Hematopoietic multipotent progenitor cell treated with erythropoietin and hydrocortisone succinate and interleukin-3 and kit ligand, for 6 days (in vitro differentiated cells): ENCODE measurements at places on chromosomes 12 and 14.
A peak's percentile ranks its signal among the peaks of the same experiment; 100 is the strongest.

DNA sequence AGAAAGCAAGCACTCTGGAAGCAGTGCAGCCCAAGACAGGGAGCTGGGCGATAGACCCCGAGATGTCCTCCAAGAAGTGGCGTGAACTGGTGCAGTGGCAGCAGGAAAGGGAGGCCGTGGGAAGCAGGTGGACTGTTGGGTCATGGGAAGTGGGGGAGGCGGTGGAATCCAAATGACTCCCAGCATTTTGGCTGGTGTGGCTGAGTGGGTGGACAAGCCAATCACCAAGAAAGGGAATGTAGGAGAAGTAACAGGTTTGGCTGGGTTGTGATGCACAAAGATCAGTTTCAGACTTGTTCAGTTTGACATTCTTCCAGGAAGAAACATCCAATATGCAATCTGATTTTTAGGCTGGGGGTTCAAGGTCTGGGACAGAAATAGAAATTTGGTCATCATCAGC lies 46.0 kb upstream of the KTN1 start:
- no peak for DNase-seq

GRCh38 chr12:102962532-102962931 lies 5.1 kb downstream of the ASCL1 start:
- no peak for DNase-seq

GRCh38 chr12:77060883-77061240 lies 4.5 kb downstream of the E2F7 start:
- DNase-seq, result no peak

DNA sequence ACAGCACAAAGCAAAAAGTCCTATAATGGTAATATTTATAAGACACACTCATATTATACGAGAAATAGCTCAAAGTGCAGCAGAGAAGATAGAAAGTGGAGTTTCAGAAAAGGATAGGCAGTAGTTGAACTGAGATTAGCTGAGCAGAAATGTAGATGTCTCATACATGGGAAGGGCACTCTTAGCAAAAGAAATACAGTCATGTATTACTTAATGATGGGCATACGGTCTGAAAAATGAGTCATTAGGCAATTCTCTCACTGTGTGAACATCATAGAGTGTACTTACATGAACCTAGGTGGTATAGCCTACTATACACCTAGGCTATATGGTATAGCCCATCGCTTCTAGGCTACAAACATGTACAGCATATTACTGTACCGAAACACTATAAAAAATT lies 671.3 kb downstream of the RPS29 start:
- DNase-seq, result no peak

DNA sequence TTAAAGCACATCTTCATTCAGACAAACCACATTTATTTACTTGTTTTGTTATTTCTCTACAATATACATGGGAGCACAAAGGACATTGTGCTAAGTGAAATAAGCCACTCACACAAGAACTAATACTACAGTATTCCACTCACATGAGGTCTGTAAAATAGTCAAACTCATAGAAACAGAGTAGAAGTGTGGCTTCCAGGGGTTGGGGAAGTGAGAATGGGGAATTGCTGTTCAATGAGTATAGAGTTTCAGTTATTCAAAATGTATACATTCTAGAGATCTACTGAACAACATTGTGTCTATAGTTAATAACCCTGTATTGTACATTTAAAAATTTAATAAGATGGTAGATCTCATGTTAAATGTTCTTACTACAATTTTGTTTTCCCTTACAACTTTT lies 88.8 kb downstream of the ATXN7L3B start:
- no peak for DNase-seq

- no peak for DNase-seq
These were observed 300.9 kb downstream of the CACNA1C start for GRCh38 chr12:2353691-2354090.

DNA sequence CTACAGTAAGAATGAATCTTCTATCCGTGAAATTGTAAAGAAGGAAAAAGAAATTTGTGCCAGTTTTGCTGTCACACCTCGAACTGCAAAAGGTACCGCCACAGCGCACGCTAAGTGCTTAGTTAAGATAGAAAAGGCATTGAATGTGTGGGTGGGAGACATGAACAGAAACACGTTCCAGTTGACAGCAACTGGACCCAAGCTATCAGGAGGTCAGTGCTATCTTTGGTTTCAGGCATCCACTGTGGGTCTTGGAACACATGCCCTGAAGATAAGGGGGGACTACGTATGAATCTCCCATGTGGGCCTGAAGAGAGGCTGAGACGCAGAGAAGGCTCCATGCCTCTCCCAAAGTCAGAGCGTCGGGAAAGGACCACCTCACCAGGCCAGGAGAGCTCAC lies 9.8 kb downstream of the IFFO1 start:
- peak; percentile 65 for DNase-seq

DNA sequence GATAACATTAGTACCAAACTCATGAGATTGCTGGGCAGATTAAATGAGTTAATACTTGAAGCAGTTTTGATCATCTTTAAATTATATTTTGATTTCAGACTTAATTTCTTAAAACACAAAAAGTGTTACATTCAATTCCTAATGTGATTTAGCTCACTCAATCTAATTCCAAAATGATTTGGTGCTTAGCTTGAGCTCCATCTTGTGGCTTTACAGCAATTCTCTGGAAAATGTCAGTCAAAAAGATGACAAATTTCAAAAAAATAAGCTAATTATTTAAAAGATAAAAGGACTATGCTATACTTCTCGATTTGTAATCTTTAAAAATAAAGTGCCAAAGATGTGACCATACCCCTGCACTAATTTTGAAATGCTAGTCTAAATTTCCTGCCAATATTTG lies 10.1 kb downstream of the LLPH start:
- DNase-seq, result no peak

DNA sequence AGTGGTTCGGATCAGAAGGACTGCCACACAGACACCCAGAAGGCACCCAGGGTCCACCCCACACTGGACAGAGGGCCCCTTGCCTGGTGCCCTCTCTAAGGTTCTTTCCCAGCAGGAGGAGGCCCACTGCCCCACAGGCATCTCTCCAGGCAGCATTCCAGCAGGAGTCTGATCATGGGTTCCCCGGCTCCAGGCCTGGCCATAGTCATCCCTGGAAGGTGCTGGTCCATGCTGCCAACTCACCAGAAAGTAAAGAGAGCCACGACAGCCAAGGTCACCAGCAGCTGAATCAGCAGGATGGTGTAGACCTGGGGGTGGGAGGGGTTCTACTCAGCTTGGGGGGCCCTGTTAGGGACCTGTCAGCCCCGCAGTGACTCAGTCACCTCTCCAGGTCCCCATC lies 6.4 kb downstream of the FAIM2 start:
- DNase-seq, result no peak

DNA sequence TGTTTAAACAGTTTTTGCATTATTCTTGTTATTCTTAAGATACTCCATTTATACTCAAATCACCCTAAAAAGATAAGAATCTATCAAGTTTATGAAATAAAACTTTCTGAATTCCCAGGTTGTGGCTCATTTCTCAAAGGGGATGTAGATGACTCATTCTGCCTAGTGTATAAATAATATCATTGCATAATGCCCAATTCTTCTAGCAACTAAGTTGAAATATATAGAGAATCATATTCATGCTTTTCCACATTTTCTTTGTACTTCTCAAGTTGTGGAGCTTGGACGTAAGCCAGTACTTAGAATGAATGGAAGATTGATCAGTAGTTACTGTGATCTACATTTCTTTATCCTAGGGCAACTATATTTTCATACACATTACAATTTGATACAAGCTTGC lies 201.1 kb downstream of the PPFIA2 start:
- no peak for DNase-seq

- DNase-seq, result no peak
These were observed 137.5 kb downstream of the FSCB start for GRCh38 chr14:44369401-44370123.

DNA sequence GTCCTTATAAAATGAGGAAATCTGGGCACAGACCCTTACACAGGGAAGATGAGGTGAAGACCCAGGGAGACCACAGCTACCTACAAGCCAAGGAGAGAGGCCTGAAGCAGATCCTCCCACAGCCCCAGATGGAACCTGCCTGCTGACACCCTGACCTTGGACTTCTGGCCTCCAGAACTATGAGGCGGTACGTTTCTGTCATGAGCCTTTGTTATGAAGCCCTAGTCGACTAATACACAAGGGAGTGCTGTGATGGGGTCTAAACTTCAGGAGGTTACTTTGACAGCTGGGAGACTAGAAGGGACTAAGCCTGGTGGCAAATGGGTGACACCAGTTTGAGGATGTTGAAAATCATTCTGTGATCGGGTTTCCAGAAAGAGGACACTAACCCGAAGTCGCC lies 85.0 kb downstream of the RNF34 start:
- DNase-seq, result no peak

GRCh38 chr14:24315243-24315806 lies 4.0 kb downstream of the LTB4R start:
- DNase-seq, result no peak

DNA sequence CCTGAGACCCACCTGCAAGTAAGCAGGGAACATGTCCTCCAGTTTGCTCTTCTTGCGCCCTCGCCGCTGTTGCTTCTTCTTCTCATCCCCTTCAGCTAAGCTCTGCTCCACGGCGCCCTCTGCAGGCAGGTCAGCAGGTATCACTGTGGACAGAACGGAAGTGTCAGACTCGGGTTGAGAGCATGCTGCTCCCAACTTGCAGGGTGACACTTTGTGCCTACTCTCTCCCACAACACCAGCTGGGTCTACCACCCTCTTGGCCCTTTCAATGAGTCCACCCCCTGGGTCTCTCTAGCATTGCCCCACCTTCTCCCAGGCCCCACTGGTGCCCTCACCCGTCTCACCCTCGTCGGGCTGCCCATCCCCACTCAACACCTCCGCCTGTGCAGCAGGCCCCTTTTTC lies 16.7 kb downstream of the KMT2D start:
- DNase-seq, result peak; percentile 88

GRCh38 chr14:72722201-72722785 lies 171.6 kb downstream of the DPF3 start:
- no peak for DNase-seq

DNA sequence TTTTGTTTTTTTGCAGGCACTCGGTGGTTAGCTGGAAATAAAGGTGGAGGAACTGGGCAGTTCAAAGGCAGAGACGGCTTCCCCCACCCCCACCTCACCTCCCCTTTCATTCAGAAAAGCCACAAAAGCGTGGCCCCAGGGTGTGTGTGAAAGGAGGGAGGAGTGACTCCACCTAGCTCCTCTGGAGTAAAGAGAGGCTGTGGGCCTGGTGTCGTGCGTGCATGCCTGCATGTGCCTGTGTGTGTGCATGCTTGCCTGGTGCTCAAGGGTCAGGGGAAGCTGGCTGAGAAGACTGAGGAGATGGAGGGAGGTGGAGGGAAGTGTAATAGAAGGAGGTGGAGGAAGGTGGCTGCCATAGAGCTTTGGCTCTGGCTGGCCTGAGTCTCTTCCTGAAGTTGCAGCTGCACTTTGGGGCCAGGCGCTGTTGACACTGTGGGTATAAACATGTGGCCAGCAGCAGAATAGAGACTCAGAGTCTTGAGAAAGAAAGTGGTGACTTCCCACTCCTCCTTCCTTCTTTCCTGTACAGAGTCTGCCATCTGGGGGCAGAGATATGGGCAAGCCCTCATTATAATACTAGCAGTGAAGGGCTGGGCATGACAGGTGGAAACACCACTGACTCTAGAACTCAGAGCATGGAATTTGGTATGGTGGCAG lies 36.9 kb upstream of the SINHCAF start:
- DNase-seq, result peak; percentile 89

- DNase-seq, result no peak
These were observed 115.9 kb downstream of the NTN4 start for GRCh38 chr12:95674631-95675030.

GRCh38 chr12:51368640-51369517 lies 22.3 kb downstream of the GALNT6 start:
- peak; percentile 90 for DNase-seq

GRCh38 chr12:110796952-110797351 lies 49.8 kb upstream of the CCDC63 start:
- no peak for DNase-seq

DNA sequence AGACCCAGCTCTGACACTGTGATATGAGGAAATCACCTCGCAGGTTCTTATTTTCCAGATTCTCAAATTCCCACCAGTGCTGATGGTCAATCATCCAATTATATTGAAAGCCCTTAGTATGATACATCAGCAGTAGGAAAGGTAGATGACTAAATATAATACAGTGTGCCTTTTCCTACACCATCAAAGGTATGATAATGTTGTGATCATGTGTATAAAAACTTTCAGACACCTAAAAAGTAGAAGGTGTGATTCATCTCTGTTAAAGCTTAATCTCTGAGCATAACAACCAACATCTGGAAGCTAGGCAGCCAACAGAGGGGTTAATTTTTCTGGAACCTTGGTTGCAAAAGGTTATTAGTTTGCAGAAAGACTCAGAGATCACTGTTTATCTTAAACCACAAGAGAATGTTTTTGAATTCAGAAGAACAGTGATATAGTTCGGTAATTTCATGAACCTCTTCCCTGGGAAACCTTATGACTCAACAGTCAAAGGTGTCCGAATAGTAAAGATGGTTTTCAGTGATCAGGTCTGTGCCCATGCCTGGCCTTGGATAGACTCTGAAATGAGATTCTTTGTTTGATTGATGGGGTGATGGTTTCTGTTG lies 122.5 kb downstream of the ETV6 start:
- no peak for DNase-seq
